Substantia nigra (tissue), 51 donors: ENCODE measurements at places on chromosomes 2 and 18.
A peak's percentile ranks its signal among the peaks of the same experiment; 100 is the strongest.

DNA sequence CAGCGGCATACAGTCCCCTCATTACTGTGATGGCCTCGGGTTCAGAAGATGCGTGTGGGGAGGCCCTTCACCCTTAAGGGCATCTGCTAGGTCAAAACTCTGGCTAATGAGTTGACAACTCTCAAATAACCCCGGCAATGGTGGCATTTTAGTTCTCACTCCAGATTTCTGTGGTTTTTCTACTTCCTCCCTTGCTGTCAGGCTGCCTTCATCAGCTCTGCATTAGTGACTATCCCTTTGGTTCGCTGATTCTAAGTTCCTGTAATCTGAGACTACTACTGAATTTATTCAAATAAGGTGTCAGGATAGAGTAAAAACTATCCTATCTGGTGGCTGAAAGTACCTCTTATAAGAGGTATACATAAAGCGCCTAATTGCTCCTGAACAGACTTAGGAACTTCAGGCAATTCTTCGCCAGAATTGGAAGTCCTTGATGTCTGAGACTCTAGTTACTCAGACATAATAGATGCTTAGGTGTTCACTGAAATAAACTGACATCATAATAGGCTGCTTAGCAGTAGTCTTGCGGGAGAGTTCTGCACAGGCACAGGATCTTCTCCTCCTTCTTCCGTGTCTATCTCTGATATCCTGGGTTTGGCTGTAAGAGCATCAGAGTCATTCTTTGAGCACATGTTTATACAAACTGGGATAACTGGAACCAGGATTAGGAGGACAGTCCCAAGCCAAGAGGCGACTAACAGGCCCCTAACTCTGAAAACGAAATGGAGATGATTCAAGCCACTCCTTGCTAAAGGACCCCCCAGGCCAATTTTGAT is 194.5 kb downstream of the DNER start:
- no peak for DNase-seq

GRCh38 chr2:71720283-71720560 is 266.9 kb downstream of the DYSF start:
- no peak for DNase-seq

- no peak for DNase-seq
Observed at GRCh38 chr18:58302811-58303210, 258.8 kb downstream of the NEDD4L start.

DNA sequence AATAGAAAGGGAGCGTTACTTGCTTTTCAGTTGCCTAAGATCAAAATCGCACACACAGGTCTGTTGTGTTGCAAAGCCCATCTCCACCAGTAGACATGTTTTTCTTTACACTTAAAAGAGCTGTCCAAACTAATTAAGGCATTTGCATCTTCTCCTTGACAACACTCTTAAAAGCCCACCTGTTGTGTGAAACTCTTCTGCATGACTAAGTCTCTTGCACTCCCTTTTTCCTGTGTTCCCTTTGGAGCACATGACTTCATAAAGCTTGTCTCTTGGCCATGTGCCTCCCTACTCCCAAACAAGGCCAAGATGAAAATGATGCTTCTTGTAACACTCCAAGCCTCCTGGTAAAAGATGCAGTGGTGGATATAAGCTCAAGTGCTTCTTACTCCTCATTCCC is 26.1 kb downstream of the PID1 start:
- DNase-seq, result no peak

DNA sequence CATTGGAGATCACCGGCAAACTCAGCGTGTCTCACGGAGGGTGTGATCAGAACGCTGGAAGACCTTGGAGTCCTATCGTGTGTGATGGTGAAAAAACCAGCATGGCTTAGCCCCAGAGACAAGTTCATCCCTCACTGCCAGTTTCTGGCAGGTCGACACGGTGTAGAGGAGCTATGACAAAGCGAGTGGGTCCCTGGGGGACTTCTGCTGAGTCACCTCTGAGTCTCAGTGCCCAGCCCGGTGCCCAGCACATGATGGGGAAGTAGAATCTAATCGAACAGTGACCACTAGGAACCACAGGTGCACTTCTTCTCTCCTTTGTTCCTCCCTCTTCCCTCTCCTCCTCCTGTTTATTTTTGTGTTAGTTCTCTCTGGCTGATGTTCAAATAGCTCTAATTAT is 45.9 kb upstream of the KCNF1 start:
- no peak for DNase-seq

DNA sequence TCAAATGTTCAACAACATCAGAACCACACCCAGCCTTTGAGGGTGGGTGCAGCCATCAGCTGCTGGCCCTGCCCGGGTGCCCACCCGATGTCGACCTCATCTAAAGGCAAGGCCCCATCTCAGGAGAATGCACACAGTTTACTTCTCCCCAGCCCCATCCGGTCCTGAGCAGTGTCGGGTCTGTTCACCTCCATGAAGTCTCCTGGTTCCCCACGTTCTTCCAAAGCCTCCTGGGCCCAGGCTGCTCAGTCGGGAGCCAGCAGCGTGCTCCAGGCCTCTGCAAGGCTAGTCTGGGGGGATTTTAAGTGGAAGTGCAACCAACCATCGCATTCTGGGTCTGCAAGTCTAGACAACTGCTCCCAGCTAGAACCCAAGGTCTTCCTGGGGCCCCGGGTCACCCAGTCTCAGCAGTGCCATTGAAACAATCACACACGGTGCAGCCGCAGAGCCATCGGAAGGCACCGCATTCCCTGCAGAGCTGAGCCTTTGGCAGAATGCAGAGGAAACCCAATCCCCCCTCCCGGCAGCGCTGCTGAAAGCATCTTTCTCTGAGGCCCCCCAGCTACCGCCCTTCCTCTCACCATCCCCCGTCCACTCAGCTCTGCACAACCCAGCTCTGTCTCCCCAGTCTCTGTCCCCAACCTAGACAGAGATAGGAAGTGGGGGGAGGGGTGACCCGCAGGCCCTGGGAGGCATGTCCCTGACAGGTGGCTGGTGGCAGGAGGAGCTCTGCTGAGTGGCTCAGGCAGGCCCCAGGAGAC is 8.5 kb downstream of the ESPNL start:
- no peak for DNase-seq

GRCh38 chr2:14706201-14706600 is 73.7 kb downstream of the LRATD1 start:
- no peak for DNase-seq

GRCh38 chr2:136497709-136498108 is 267.6 kb upstream of the THSD7B start:
- no peak for DNase-seq

GRCh38 chr2:241558532-241559322 is at the start of gene BOK:
Gene BOK, plus strand, starts transcription at chr2:241558745. Its CDS starts 739 bp downstream, at chr2:241559484.
- DNase-seq, result no peak

GRCh38 chr2:172829229-172829628 is 93.6 kb downstream of the RAPGEF4 start:
- no peak for DNase-seq

- no peak for DNase-seq
Observed at GRCh38 chr18:75125382-75126331, 83.3 kb downstream of the PTGR3 start.

- no peak for DNase-seq
Observed at GRCh38 chr18:80136679-80137078, 27.6 kb downstream of the ADNP2 start.

DNA sequence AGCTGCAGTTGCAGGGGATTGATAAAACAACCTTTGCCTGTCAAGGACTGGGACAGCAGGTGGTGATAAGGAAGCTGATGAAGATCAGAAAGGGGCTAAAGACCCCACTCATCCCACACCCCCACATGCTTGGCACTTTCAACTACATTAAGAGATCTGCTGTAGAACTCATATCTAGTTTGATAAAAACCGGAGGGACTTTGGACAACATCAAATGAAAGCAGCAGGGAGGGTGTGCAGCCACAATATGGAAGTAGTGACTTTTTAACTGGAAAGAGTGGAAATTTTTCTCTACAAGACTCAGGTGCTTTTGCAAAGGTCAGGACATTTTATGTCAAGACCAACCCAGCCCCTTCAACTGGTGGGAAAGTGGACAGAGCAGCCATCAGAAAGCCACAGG is 56.8 kb downstream of the TBC1D8 start:
- DNase-seq, result no peak

DNA sequence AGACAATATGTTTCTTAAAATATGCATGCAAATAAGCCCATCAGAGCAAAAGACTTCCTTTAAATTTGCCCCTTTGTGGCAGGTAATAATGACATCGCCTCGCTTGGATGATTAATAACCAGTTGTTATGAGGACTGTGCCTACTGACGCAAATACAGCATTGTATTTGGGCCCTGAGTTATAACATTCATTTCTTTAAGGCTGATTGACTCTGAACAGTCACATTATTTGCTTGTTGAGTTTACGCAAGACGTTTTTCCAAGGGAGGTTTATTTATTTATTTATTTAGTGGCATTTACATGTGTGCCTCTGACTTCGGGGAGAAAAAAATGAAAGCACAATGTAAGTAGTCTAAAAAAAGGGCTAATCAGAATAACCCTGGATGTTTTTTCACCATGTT is 88.3 kb downstream of the SLC8A1 start:
- no peak for DNase-seq

DNA sequence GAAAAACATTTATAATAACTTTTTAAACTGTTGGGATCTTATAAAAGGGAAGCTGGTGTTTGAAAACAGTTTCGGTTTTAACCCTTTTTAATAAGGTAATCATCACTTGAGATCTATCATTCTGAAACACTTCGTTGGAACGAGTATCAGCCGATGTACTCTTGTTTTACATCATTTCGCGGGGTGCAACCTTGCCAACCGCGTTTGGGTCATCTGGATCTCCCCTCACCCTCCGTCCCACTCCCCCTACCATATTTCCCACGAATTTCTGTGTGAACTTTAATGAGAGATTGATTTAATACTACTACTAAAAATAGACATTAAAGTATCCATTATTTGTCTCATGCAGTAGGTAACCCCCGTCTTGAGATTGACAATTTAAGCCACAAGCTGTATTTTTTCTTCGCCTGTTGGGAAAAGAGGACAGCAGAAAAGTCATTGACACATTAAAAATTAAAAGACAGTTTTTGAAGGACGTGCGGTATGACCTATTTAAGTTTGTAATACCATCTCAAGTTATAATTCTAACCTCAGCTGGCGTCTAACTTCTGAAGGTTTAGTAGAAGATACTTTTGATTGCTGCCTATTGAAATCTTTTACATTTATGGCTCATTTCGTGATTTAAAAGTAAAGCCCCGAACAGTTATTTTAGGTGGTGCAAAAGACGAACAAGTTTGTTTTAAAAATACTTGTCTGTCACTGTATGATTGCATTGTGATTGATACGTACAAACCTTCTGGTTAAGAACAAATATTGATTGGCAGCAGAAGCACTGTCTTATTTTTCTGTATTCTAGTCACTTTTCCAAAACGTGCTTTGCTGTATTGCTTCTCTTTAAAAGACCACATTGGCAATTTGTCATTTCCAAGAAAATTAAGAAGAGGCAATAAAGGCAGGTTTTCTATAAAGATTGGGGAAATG is 1.5 kb downstream of the CREB1 start:
- no peak for DNase-seq

GRCh38 chr2:174623106-174623637 is 25.6 kb upstream of the WIPF1 start:
- no peak for DNase-seq

DNA sequence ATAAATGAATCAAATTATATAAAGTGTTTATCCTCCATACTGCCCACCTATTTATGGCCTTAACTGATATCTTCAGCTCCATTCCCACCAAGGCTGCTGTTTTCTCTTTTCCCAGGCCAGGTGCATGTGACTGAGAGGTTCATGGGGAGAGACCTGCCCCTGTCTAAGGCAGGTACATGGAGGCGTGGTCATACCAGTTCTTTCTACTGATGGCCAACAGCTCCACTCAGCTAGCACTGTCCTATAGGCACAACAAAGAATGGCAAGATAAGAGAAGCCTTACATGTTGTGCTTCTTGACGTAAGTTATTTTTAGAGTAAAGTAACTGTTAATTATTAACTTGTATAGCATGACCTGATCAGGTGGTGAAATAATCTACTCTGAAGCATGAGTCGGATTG is 16.8 kb downstream of the AKAIN1 start:
- no peak for DNase-seq

DNA sequence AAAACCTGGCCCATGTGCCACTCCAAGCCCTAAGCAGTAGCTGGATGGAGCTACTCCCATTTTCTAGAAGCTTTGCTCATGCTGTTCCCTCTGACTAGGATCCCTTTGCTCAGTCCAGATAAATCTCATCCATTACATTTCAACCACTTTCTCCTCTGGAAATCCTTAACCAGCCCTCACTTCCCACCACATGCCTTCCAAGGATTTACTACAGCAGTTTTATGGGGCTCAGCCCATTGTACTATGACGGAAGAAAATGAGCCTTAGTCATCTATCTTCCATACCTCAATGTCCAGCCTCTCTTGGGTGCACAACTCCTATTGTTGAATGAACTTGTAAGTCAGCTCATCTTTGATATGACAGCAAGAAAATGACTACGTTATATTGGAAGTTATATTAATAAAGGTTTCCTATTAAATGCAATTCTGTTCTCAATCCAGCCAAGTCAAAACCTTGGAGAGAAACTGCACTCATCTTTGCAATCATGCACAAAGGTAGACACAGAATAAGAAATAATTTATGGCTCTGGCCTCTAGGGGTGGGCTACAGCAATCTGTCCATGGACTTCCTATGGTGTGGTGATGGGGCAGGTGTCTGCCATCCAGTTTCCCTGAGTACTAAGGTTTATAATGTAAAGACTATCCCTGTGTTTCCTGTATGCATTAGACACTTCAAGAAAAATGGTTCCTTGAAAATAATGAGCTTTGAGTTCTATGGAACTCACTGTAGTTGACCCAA is 3.4 kb downstream of the B4GALT6 start:
- no peak for DNase-seq

GRCh38 chr18:23383494-23383893 is 69.6 kb upstream of the RIOK3 start:
- DNase-seq, result no peak

DNA sequence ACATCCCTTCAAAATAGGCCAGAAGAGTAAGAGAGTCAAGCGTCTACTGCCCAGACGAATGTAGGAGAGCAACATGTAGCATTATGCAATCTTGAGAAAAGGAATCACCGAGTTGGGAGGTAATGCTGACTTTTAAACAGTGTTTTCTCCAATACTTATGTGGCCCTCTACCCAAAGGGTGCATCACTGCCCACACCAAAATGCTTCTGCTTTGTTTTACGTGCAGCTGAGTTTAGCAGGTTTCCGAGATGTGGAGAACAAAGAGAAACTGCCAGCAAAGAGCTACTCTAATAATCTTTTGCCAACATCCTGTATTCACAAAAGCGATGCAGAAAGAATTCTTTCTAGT is 63.4 kb upstream of the ZEB2 start:
- DNase-seq, result no peak

GRCh38 chr2:113164215-113164929 is 9.4 kb upstream of the PSD4 start:
- no peak for DNase-seq

GRCh38 chr2:199707593-199708185 is 143.3 kb downstream of the FTCDNL1 start:
- DNase-seq, result no peak

- peak; percentile 28 for DNase-seq
Observed at GRCh38 chr18:13464432-13465123, 246.0 kb downstream of the LDLRAD4 start.
